Pulmonary artery endothelial cell (primary cell): ENCODE measurements at places on chromosomes 1 and 21. TPM values are rescaled to one million over a fixed set of nuclear protein-coding genes. Genes with fewer than 3 reads are reported as not detected.

ESPN gene
- 0.79 and 0.81 TPM in 2 replicates for total RNA-seq

ADCY10 gene
- not detected in 2 replicates for total RNA-seq

DRAXIN gene
- total RNA-seq: 0.11 and 0.33 TPM in 2 replicates

TSPEAR gene
- total RNA-seq: not detected in 2 replicates

LRRC38 gene
- total RNA-seq: not detected in 2 replicates

GUCA2B gene
- not detected in 2 replicates for total RNA-seq

TNFRSF4 gene
- total RNA-seq: 0.79 and 1.2 TPM in 2 replicates

GBP4 gene
- 3.1 and 10.5 TPM in 2 replicates for total RNA-seq

CNTN2 gene
- not detected in 2 replicates for total RNA-seq

RNF223 gene
- total RNA-seq: not detected in 2 replicates

HEYL gene
- not detected in 2 replicates for total RNA-seq

SPOCD1 gene
- total RNA-seq: 32.6 and 74.8 TPM in 2 replicates

MRPS15 gene
- 92.1 and 102 TPM in 2 replicates for total RNA-seq

SPRR2F gene
- not detected in 2 replicates for total RNA-seq

PIK3R3 gene
- total RNA-seq: 10.7 and 11.4 TPM in 2 replicates

NCAM2 gene
- 0.11 and 0.40 TPM in 2 replicates for total RNA-seq

CYP4A22 gene
- total RNA-seq: not detected in 2 replicates

APCS gene
- total RNA-seq: not detected in 2 replicates

VWA1 gene
- total RNA-seq: 1.6 and 1.7 TPM in 2 replicates

KRTAP10-6 gene
- total RNA-seq: not detected in 2 replicates

LCE6A gene
- not detected in 2 replicates for total RNA-seq

OR2L3 gene
- total RNA-seq: not detected in 2 replicates

ATAD3B gene
- total RNA-seq: 23.6 and 32.2 TPM in 2 replicates

RTCA gene
- 48.9 and 57.9 TPM in 2 replicates for total RNA-seq

OR2T35 gene
- total RNA-seq: not detected in 2 replicates

DNM3 gene
- total RNA-seq: 0.59 and 2.4 TPM in 2 replicates

UBE2U gene
- total RNA-seq: not detected in 2 replicates

LCE2C gene
- total RNA-seq: not detected in 2 replicates

KIF14 gene
- 7.3 and 15.5 TPM in 2 replicates for total RNA-seq

PLA2G2C gene
- not detected in 2 replicates for total RNA-seq

RUNX3 gene
- total RNA-seq: under 0.01 TPM in 1 of 2 replicates, not detected in the other

NVL gene
- total RNA-seq: 27.0 and 34.0 TPM in 2 replicates

SLC44A5 gene
- 3.0 and 13.3 TPM in 2 replicates for total RNA-seq

S100A13 gene
- total RNA-seq: 62.6 and 153 TPM in 2 replicates

IER5 gene
- total RNA-seq: 21.1 and 27.0 TPM in 2 replicates

GORAB gene
- 5.6 and 12.3 TPM in 2 replicates for total RNA-seq

AMPD1 gene
- not detected in 2 replicates for total RNA-seq

WDR64 gene
- total RNA-seq: not detected in 2 replicates

TGFB2 gene
- 6.4 and 7.7 TPM in 2 replicates for total RNA-seq
